ENCODE measurements at places on chromosomes 12 and 14. TPM values are rescaled to one million over a fixed set of nuclear protein-coding genes. Genes with fewer than 3 reads are reported as not detected.

The CABP1 gene
- 0.32 TPM for total RNA-seq

The COCH gene
- total RNA-seq: 1.9 TPM

The SLC25A29 gene
- 108 TPM for total RNA-seq

The ZNF385A gene
- 7.9 TPM for total RNA-seq
